Stimulated activated CD8-positive, alpha-beta memory T cell treated with anti-CD3 and anti-CD28 coated beads, Interleukin-15, amount 100 ng/mL, for 48 hours (primary cell): ENCODE measurements at places on chromosomes 3 and 15.

GRCh38 chr15:100049936-100050876 lies 291.6 kb downstream of the ADAMTS17 start:
- DNase-seq, result no peak

- no peak for DNase-seq
These were observed 61.1 kb downstream of the AMOTL2 start for GRCh38 chr3:134312873-134313846.

- no peak for DNase-seq
These were observed 217.8 kb upstream of the EOMES start for GRCh38 chr3:27939940-27940339.

DNA sequence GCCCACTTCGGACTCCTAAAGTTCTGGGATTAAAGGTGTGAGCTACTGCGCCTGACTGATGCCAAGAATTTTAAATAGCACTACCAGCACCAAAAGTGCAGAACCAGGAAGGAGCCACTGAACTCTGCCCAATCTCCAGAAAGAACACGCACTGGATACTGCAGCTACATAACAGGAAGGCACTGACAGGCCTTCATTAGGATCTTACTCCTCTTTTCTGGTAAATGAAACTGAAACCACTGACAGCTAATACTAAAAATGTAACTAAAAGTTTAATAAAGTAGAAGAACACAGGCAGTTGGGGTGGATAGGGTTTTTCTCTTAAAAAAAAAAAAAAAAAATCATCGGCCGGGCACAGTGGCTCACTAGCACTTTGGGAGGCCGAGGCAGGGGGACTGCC lies 74.1 kb upstream of the CHRM5 start:
- DNase-seq, result no peak

DNA sequence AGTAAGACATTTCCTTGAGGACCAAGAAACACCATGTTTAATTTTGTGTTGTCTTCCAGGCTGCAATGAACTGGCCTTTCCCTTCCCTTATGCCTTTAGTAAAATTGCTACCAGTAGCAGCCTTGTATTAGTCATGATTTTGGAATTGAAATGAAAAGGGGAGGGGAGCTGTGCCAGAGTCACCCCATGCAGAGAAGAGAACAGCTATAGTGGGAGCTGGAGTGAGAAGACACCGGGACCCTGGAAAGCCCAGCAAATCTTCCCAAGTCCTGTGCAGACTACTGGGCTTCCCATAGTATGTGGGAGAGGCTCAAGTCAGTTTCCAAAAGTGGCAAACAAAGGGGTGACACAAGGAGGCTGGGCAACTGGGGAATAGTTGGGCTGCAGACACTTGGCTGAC lies 178.5 kb downstream of the NR1D2 start:
- no peak for DNase-seq
